Ureter (tissue), 1 donor: ENCODE measurements at places on chromosomes 3 and 15. TPM values are rescaled to one million over a fixed set of nuclear protein-coding genes. Genes with fewer than 3 reads are reported as not detected.

GRCh38 chr15:100695048-100695447 lies 92.7 kb downstream of the ASB7 start:
- no peak for DNase-seq

- no peak for DNase-seq
Observed at GRCh38 chr3:119296727-119297122, 2.5 kb downstream of the ARHGAP31 start.

MYL3 gene
- total RNA-seq, result 4.6 TPM

GRCh38 chr15:79656151-79657000 lies 224.2 kb downstream of the MINAR1 start:
- DNase-seq, result no peak

DNA sequence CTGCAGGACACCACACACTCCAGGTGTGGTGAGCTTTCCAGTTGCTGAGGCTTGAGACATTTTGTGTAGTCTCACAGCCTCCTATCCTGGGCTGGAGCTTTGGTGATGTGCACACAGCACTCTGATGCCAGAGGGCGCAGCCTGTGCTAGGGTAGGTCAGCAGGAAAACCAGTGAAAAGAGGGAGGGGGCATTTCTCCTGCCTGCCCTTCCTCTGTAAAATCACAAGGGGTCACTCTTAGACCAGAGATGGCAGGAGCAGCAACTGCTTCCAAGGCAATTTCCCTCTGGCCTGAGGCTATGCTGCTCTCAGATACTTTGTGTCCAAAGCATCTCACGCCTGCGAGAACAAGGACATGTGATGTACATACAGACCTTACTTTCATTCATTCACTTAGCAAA lies 16.5 kb upstream of the MUSTN1 start:
- no peak for DNase-seq

GRCh38 chr3:33991673-33992072 lies 193.2 kb downstream of the PDCD6IP start:
- no peak for DNase-seq

RTP3 gene
- not detected for total RNA-seq

DNA sequence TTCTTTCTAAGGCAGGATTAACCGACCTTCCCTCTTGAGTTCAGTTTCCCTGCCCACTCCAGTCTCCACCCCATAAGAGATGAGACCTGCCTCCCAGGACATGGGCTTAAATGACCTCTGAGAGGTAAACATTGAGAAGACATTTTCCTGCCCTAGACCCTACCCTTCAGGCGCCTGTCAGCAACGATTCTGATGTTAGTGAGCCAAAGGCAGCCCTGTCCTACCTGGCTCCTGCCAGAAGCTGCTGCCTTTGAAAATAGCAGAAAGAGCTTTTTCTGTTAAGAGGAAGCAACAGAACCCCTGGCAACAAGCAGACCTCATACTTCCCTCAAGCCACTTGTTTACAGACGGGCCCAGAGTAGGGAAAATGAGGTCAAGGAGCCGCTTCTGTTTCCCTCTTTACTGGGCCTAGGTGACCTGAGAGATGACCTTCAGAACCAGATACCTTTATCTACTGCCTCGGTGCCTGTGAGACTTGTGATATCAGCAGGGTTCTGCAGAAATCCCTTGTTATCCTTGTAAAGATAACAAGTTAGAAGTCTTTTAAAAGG lies 52.0 kb downstream of the CD200R1L start:
- no peak for DNase-seq
